ENCODE measurements at places on chromosomes 2 and 18.

GRCh38 chr18:78865056-78865598, 114.5 kb upstream of the SALL3 start:
- DNase-seq = no peak

GRCh38 chr2:27655155-27655951, 8.1 kb downstream of the SUPT7L start:
- DNase-seq = no peak

- DNase-seq = peak; percentile 27
These were observed 48.5 kb downstream of the SERPINB7 start for GRCh38 chr18:63823516-63824219.

GRCh38 chr2:28393114-28393836, 617 bp downstream of the FOSL2 start:
- peak; percentile 69 for DNase-seq

DNA sequence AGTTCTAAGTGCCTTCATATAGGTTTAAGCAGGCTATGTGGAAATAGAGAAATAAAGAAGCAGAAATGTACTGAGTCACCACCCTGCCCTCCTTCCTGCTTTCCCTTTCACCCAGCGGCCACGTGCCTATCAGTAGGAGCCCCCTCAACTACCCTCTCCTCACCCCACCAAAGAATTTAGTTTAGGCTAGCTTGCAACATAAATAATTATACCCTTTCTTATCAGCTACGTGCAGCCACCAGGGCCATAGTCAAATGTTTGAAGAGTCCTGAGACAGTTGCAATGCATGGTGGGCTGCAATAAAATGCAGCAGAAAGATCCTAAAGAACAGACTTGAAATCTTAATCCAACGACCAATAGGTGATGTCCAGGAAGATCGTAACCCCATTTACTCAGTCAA, 101.2 kb downstream of the RTP5 start:
- DNase-seq = no peak

DNA sequence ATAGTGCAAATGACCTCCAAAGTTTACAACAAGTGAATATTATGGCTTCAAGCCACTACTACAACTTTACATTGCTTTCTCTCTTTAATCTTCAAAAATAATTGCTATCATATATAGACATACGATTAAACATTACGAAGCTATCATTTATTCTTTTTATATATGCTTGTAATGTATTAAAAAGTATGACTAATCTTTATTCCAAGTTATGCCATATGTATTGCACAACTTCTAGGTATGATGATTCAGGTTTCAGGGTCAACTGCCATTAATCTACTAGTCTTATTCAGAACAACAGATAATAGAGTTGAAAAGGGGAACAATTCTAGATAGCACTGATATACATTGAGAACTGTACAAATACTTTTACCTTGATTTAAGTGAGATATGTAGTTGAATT, 506.2 kb upstream of the TMEFF2 start:
- DNase-seq = no peak

- DNase-seq = no peak
These were observed 239.5 kb downstream of the WDR7 start for GRCh38 chr18:56890632-56891031.

- no peak for DNase-seq
These were observed 18.4 kb downstream of the SLC4A3 start for GRCh38 chr2:219645631-219646527.

- DNase-seq = no peak
These were observed 13.0 kb upstream of the SLC9A2 start for GRCh38 chr2:102606353-102606752.

DNA sequence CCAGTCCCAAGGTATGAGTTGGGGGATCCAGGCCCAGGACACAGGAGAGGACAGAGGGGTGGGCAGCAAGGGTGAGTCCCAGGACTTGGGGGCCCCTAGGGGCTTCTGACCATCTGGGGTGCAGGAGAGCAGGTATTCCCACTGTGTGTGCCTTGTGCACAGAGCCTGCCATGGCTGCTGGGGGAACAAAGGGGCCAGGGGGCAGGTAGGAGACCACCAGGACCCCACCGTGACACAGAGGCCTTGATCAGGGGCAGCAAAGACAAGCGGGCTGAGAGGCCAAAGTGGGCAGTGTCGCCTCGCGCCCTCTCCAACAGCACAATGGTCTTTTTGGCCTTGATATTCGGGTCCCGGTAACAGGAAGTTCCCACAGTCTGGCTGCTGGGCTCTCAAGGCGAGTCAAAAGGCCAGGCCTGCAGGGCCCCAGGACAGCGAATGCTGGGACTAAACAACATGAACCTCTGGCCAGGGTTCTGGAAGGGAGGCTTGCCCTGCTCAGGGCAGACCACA, 12.3 kb upstream of the GPR17 start:
- no peak for DNase-seq

GRCh38 chr18:35050705-35051195, 9.5 kb downstream of the MAPRE2 start:
- DNase-seq = no peak

- DNase-seq = no peak
These were observed 102.4 kb downstream of the GALNT3 start for GRCh38 chr2:165691615-165692014.

GRCh38 chr18:2805970-2806943, 40.5 kb upstream of the EMILIN2 start:
- no peak for DNase-seq

DNA sequence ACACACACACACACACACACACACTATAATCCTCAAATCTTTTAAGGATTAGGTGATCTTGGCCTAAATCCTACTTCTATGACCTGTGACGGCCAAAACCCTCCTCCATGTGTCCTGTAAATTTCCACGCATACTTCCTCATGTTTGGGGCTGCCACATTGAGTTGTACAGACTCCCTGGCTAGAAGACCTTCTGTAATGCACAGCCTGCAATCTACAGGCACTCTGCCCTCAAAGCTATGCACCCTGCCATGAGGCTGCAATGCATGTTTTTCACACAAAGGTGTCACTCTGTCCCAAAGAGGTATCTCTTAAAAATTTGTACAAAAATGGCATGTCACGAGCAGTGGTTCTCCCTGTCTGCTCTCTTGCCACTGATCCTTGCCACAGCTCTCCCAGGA, 26.4 kb upstream of the B4GALT6 start:
- DNase-seq = no peak

- no peak for DNase-seq
These were observed 30.7 kb upstream of the ERCC3 start for GRCh38 chr2:127324635-127325034.

GRCh38 chr2:144170179-144170578, 349.7 kb downstream of the ZEB2 start:
- DNase-seq = no peak

DNA sequence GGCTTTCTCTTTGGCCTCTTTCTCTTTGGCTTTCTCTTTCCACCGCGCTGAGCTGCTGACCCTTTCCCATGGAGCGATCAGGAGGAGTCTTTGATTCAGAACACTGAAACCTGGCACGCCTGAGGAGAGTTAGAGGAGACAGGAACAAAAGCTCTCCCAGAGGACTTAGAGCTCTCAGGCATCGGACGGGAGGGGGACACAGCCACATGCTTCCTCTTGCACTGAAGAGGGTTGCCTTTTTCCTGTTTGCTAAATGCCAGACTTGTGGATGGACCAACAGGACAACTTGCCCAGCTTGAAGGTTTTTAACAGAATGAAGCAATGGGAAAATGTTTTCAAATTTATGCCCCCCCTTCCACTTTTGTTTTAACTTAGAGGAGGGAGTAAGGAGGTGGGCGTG, 3.6 kb upstream of the PTPN18 start:
- DNase-seq = no peak

DNA sequence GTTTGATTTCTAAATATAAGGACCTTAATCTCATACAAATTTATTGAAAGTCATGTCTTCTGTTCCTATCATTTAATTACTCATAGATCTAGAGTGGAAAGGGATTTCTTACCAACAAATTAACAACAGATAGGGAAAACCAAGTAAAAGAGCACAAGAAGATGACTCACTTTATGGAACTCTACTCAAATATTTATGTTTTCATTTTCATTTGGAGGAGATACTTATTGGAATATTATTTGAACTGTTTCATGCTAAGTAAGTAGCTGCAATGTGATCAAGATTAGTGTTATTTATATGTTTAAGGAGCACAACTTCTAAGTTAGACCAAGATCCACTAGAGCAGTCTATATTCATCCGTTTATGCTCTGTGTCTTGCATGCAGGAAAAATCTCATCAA, 1.3 kb downstream of the NT5C1B start:
- DNase-seq = no peak

GRCh38 chr2:86031606-86032005, 74.1 kb downstream of the POLR1A start:
- DNase-seq = no peak

DNA sequence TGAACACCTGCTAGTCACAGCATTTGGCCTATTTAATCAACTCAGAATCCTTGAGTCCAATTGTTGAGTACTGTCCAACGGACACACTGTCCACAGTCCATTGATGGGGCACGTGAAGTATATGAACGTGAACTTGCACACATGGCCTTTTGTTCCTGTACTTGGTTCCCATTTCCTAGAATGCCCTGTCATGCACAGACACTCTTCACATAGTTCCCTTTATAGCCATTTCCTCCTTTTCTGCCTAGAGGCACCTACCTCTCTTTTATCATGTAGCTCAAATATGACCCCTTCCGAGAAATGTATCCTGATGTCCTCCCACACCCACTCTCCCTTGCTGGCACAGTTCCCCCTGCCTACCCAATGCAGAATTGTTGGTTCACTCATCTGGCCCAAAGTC, 8.7 kb upstream of the CRYGA start:
- no peak for DNase-seq

- DNase-seq = no peak
These were observed 66.3 kb downstream of the NBAS start for GRCh38 chr2:15494877-15495276.

GRCh38 chr2:33104726-33105125, 158.0 kb downstream of the LTBP1 start:
- DNase-seq = no peak

GRCh38 chr2:237482485-237482884, 4.6 kb upstream of the MLPH start:
- DNase-seq = no peak

DNA sequence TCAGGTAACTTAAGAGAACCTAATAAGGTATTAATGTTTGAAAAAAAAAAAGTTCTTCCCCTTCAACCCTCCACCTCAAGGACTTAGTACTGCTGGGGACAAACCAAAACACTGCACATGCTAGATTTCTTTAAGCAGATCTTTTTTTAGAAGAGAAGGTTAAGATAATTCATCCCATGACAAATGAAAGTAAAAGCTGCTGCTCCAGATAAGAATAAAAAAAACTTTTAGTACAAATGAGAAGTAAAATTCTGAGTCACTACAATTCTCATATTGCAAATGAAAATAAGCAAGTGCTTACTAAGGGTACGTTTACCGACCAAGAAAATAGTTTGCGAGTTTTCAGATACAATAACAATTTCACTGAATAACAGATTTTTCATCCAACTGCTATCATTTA, 8.9 kb downstream of the STAM2 start:
- peak; percentile 68 for DNase-seq

DNA sequence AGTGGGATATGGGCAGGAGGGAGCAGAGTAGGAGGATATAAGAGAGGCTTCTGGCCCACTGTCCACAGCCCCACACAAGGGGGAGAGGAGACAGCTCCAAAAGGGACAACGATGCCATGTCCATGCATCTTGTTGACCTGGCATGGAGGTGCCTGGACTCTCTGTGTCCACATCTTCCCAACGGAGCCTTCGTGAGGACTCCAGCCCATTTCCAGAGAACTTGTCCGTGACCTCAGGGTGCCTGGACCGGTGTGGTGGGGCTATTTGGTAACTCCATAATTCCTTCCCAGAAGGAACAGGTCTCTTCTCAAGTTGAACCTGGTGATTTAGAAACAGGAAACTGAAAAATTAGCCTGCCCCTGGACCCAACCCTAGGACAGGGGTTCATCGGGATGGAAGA, 133.9 kb downstream of the CYP26B1 start:
- DNase-seq = no peak

DNA sequence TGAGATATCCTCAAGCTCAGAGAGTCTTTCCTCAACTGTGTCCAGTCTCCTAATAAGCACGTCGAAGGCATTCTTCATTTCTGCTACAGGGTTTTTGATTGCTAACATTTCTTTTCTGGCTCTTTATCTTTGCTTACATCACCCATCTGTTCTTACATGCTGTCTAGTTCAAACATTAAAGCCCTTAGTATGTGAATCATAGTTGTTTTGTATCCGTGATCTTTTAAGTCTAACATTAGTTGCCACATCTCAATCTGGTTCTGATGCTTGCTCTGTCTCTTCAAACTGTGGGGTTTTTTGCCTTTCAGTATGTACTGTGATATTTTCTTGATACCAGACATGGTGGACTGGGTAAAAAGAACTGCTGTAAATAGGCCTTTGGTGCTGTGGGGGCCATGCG, 235.2 kb downstream of the SH3RF3 start:
- no peak for DNase-seq

GRCh38 chr2:96098900-96099590, 17.3 kb downstream of the ADRA2B start:
- DNase-seq = no peak

All from GM13976 (cell line).